ENCODE measurements at places on chromosomes 4 and X.

DNA sequence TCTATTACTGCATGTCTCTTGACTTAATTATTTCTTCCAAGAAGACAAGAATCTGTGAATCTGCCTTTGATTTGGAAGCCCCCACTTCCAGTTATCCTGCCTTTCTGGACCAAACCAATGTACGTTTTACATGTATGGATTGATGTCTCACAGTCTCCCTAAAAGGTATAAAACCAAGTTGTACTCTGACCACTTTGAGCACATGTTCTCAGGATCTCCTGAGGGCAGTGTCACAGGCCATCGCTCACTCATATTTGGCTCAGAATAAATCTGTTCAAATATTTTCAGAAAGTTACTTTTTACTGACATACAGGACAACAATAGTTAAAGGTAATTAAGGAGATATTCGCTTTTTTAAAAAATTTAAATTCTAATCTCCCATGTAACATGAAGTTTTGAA is 188.6 kb upstream of the CPXCR1 start:
- DNase-seq, result no peak

DNA sequence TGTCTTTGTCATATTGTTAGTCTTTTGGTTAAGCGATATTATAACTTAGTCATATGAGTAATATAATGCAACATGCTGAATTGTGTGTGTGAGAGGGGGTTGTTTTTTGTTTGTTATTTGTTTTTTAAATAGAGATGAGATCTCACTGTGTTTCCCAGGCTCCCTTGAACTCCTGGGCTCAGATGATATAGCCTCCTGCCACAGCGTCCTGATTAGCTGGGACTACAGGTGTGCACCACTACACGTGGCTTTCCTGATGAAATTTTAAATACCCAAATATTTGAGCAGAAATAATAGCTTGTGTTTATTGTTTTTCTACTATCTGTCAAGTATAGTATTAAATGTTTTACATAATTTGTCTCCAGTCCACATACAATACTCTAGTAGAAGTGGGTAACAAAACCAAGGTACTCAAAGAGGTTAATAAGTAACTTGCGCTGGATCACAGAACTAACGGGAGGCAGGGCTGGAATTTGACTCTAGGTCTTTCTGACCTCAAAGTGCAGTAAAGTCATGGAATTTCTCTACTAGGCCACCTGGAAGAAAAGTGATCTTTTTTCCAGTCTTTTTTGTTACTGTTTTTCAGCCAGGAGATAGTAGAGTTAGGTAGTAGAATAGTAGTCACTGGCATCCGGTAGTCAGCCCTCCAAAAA is 47.8 kb downstream of the CLCN3 start:
- no peak for DNase-seq

GRCh38 chr4:53593765-53594164 is 2.5 kb upstream of the LNX1 start:
- no peak for DNase-seq

GRCh38 chr4:142435599-142436235 is 410.4 kb downstream of the INPP4B start:
- DNase-seq, result no peak

GRCh38 chr4:152479428-152480026 is 56.4 kb downstream of the FBXW7 start:
- no peak for DNase-seq

- DNase-seq, result no peak
These were observed 27.1 kb upstream of the GRPEL1 start for GRCh38 chr4:7094916-7095315.

DNA sequence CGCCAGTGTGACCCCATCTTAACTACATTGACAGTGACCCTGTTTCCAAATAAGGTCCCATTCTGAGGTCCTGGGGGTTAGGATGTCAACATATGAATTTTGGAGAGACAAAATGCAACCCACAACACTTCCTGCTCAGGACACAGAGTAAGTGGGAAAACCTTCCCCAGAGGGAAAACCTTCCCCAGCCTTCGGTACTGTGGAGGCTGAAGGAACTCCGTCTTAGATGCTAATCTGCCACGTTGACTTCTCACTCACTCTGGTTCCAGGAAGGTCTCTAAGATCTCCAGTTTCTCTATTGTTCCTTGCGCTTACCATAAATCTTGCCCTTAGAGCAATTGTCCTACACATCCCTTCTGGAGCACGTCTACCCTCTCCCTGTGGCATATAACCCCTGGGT is 29.7 kb upstream of the HMX1 start:
- DNase-seq, result no peak

DNA sequence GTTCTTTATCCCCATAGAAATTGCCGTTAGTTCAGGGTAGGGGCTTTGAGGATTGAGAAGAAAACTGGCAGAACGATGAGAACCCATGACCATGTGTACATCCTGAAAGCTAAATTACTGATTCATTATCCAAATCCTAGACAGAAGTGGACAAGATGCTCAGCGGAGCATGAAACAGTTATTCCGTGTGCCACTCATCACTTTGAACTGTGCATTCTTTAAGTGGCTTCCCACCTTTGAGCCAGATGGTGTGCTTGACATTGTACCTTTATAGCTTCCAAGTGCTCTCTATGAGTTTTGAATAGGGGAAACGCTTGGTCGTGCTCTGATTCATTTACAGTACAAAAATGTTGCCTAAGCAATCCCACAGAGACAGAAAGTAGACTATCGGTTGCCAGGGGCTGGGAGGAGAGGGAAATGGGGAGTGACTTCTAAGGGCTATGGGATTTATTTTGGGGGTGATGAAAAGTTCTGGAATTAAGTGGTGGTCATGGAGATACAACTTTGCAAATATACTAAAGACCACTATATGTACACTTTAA is 100.0 kb downstream of the DOCK11 start:
- no peak for DNase-seq

DNA sequence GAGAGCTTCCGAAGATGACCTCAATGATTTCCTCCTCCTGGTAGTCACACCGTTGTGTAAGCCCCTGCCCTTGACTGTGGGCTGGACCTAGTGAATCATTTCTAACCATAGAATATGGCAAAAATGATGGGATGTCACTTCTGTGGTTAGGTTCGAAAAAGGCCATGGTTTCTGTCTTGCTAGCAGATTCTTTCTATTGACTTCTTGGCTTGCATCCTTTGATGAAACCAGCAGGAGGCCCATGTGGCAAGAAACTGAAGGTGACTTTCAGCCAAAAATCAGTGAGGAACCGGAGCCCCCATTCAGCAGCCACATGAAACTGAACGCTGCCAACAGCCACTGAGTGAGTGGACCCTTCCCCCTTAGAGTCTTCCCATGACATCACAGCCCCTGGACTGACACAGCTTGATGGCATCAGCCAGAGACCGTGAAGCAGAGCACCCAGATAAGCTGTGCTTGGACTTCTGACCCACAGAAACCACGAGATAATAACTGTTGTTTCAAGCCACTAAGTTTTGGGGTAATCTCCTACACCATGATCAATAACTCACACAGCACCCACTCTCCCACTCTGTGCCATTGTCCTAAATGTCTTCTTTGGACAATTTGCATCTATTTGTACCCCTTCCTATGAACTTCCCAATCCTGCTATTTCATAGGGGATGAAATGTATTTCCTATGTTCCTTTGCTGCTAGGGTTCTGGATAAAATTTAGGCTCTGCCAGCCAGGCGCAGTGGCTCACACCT is 148.0 kb upstream of the STX18 start:
- DNase-seq, result no peak

DNA sequence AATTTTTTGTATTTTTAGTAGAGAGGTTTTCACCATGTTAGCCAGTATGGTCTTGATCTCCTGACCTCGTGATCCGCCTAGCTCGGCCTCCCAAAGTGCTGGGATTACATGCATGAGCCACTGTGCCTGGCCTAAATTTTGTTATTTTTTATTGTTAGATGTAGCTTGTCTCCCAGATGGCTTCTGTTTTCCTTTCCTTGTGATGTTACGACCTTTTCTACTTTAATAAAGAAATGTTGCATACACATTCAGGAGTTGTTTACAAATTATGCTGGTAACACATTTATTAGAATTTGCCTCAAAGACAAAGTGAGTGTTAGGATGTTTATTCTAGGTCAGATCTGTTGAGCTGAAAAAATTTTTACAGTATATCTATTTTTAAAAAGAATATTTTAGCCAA is 18.4 kb downstream of the PDLIM5 start:
- DNase-seq, result no peak

DNA sequence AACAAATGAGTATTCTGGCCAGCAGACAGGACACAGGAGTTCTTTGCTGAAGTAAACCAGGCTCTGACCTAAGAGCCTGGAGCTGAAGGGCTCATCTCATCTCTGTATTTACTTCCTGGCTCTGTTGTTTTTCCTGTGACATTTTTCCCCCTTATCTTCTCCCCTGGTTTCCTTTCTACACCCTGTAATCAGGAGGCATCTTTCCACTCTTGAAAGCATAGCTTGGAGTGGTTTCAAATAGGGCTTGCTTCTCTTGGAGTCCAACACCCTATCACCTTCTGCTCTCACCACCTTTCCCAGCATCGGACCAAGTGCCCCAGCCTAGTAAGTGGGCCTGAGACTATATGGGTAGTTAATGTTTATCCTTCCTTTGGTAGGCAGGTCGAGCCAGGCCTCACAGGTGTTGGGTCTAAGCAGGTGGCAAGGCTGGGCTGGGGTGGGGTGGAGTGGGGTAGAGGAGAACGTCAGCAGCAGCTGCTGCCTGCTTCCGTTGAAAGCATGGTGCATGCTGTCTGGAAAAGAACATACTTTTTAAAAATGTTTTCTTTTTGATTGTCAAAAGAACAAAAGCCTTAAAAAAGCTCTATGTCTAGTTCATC is 1.2 kb downstream of the DRP2 start:
- DNase-seq, result no peak

- DNase-seq, result no peak
These were observed 84.9 kb downstream of the ARHGAP6 start for GRCh38 chrX:11580789-11581188.

GRCh38 chr4:41410049-41410448 is 127.9 kb upstream of the LIMCH1 start:
- DNase-seq, result no peak

DNA sequence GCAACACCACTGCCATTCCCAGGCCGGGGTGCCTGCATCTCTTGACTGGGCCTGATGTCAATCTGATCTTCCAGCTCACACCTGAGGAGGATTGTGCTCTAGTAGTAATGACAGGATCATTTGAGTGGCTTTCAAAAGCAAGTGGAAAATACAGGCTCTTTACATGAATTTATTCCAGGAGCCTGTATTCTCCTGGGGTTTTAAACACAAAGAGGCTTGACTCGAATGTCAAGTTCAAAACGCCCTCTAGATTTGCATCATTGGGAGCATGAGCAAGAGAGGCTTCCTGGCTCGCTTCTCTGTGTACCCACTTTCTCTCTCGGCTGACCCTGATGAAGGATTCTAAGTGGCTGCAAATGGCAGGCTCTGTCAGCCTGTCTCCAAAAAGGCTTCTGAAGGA is 199.5 kb upstream of the PUDP start:
- no peak for DNase-seq

DNA sequence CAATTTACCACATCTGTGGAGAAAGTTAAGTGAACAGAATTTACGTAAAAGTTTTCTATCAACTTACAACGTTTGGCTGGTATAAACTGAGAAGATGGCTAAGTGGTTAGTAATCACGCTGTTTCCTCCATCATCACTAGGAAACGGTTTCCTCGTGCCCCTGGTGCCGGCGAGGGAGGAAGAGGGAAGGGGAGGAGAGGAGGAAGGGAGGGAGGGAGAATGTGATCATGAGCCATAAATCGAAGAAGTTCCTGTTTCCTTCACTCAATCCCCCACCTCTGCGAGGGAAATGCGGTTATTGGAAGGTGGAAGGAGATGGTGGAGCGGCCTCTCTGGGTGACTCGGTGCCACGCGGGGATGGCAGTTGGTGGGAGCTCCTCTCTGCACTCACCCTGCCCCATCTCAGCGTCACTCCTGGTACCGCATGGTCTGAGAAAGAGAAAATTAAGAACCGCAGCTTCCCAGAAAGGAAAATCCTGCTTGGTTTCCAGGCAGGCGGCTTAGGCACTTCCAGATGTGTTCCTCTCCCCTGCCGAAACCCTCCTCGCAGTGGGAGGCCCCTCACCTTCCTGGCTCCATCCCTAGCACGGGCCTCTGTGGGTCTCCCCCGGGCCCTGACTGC is 216.8 kb downstream of the AFAP1 start:
- DNase-seq, result no peak

- no peak for DNase-seq
These were observed 5.8 kb downstream of the CNKSR2 start for GRCh38 chrX:21379991-21380390.

GRCh38 chrX:108415891-108416290 is 22.3 kb downstream of the COL4A6 start:
- DNase-seq, result no peak

DNA sequence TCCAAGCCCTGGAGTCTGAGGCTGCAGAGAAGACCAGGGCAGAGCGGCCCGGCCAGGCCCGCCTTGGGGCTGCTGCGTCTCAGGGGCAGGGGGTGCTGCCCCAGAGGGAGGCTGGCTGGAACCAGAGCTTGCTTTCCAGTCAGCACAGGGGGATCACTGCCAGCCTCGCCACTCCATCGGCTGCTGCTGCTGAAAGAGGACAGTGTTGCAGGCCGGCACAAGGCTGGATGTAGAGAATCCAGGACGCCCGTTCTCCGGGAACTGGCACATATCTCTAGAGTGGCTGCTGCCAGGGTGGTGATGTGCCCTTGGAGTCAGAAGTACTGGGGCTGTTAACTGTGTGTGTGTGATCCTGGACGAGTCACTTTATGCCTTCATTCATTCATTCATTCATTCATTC is 31.9 kb upstream of the SORCS2 start:
- no peak for DNase-seq

- DNase-seq, result no peak
These were observed 5.3 kb upstream of the FGA start for GRCh38 chr4:154595807-154596206.

DNA sequence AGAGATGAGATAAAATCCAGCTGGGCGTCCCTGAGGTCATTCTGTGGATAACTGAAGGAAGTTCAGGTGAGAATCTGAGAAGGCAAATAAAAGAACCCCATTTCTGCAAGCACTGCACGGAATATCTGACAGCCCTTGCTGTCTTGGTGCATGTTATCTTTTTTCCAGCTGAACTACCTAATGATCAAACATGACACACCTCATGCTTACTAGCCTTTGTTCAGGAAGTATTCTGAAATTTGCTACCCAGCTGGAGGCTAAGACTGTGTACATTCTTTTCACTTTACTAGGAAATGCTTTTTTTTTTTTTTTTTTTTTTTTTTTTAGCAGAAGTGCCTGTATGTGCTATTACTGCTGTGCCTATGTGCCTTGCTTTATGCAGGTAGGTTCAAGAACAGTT is 718.1 kb downstream of the SMARCA1 start:
- no peak for DNase-seq

GRCh38 chr4:185792384-185793115 is 19.4 kb downstream of the SORBS2 start:
- no peak for DNase-seq

- DNase-seq, result no peak
These were observed 67.6 kb downstream of the PJA1 start for GRCh38 chrX:69097451-69098236.
